ENCODE measurements at places on chromosomes 5 and 9.

GRCh38 chr5:28779161-28779754 is 1740.9 kb upstream of the CDH9 start:
- DNase-seq = no peak

GRCh38 chr5:109482748-109483147 is 73.0 kb upstream of the PJA2 start:
- DNase-seq = no peak

GRCh38 chr5:143619040-143619439 is 192.9 kb upstream of the HMHB1 start:
- no peak for DNase-seq

DNA sequence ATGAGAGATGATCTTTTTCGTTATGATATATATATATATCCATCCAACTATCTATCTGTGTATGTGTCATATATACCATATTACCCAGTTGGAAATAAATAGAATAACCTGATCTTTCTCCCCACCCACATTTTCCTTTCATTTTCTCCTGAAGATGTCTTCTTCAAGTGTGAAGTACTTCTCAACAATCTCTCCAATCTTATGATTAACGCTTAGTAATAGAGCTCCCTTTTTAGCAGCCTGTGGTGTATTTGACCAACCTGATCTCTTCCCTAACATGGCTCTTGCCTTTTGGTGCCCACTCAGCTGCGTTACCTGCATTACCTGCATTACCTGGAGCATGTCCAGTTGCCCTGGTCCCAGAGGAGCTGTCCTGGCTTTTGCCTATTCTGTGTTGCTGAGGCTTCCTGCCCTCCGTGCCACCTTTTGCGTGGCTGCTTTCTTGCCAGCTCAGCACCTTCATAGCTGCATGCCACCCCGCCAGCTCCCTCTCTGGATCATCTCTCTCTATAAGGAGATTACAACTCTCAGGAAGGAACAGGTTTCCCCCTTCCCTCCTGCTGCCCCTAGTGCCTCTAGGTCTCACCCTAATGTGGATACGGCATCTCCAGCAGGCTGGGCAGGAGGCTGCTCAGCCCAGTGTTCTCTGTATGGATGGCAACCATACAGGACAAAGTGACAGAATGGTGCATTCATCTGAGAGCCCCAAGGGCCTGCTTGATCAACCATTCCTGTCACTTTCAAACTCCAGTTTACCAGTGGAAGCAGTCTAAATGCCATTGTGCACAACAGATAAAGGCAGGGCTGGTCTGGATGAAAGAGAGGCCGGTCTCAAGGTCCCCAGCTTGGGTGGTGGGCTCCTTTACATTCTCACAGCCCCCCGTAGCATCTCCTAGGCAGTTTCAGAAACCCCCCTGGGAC is 126.7 kb downstream of the GADD45G start:
- DNase-seq = no peak

GRCh38 chr5:10399839-10400238 is 41.8 kb upstream of the ROPN1L start:
- no peak for DNase-seq

GRCh38 chr5:56838409-56839039 is 23.2 kb downstream of the MAP3K1 start:
- peak; percentile 65 for DNase-seq

GRCh38 chr9:116693233-116693731 is 6.2 kb downstream of the TRIM32 start:
- peak; percentile 76 for DNase-seq

- no peak for DNase-seq
Measured at GRCh38 chr5:133938039-133938821, 30.2 kb downstream of the C5orf15 start.

- peak; percentile 15 for DNase-seq
Measured at GRCh38 chr9:15277400-15278090, 29.5 kb downstream of the TTC39B start.
